Stimulated activated CD4-positive, alpha-beta T cell treated with anti-CD3 and anti-CD28 coated beads, Interleukin-4, amount 100 ng/mL, for 24 hours (primary cell): ENCODE measurements at places on chromosomes 1 and 21.
A peak's percentile ranks its signal among the peaks of the same experiment; 100 is the strongest.

DNA sequence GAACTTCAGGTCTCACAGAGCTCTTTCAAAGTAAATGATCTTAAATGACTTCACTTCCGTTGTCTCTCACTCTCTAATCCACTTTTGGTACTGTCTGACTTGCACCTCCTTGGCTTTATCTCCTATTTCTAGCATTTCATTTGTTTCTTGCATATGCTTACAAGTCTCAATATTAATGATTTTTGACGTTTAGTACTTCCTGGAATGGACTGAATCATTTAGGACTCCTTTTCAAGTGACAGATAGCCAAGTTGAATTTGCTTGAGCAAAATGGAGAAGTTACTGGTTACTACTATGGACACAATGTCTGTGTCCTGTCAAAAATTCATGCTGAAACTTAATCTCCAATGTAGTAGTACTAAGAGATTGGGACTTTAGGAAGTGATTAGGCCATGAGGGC, 7.0 kb upstream of the SGIP1 start:
- DNase-seq: no peak

DNA sequence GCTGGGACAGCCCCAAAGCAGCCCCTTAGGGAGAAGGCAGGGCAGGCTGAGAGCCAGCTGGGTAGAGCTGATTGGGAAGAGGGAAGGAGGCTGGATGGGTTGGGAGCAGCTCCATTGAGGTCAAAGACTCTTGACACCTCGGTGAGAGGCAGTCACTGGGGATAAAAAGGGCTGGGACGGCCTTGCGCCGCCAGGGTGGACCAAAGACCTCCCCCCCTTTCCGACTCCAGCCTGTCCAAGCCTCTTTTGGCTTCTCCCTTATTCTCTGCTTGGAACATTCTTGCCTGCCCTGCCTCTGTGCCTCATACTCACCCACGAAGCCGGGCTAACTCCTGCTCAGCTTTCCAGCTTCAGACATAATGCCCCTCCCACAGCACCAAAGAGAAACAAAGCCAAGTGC, 51.1 kb downstream of the LRRC38 start:
- no peak for DNase-seq

GRCh38 chr1:70916034-70916427, 131.6 kb downstream of the PTGER3 start:
- no peak for DNase-seq

- DNase-seq: no peak
Observed at GRCh38 chr1:65276197-65276939, 33.0 kb upstream of the DNAJC6 start.

GRCh38 chr1:208369658-208370057, 125.5 kb upstream of the PLXNA2 start:
- no peak for DNase-seq

DNA sequence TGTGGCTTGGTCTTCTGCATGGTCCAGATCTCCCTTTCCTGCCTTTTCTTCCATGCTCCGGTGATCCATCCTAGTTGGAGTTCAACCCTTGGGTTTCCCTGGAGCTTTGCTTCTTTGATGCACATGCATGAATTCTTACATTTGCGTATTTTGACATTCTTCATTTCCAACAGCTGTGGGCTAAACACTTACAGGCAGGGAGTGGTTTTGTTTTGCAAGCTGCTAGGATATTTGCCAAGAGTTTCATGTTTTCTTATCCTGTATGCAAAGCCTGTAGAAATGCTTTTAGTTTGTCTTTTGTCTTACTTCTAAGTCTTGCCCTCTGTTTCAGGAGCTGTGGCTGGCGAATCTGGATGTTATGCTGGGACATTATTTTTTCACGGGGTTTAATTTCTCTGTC, 90.3 kb upstream of the PAXBP1 start:
- DNase-seq: no peak

DNA sequence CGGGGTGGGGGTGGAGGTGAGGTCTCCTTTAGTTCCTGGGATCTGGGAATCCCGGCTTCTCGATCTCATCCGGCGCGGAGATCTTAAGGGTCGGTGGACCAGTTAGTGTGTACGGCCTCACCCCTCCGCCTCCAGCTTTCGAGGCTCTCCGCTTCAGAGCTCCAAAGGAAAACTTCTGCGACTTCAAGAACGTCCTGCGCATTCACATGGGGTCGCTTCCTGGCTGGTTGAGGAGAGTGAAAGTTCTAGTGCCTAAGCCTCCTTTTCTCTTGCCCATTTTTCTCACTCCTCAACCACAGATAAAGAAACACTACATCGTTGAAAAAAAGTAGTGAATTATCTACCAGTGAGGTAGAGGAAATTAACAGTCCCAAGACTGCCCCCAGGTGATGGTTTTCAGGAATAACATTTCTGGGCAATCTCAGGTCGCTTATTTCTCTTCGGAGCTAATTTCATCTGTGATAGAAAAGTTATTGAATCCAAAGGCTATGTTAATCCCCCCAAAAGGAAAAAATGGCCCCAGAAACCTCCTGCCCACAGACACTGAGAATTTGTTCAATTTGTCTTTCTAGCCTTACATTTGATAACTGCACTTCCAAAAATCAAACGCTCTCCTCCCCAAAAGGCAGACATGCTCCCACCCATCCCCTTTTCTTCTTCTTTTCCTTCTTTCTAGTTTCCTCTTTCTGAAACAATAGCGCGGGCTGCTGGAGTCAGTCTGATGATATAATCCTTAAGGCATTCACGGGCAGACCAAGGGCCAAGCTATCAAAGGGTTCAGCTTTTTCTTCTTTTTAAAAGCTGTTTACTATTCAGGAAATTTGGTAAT, 20.6 kb upstream of the TBX15 start:
- DNase-seq: no peak

DNA sequence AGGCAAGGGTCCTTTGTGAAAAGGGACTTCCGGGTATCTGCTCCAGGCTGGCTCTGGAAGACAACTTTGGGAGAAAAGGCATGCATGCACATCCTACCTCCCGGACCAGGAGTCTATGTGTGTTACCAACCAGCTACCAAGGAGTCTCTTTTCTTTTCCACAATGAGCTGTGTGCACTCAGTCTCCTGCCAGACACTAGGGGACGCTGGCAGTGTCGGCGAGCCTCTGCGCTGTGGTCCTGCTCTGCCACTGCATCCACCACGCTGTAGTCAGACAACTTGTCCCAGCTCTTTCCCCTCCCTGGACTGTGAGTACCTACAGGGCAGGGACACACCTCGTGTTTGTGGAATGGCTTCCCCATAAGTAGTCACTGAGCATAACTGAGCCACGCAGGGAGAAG, 5.1 kb upstream of the SSR2 start:
- DNase-seq: peak; percentile 18

DNA sequence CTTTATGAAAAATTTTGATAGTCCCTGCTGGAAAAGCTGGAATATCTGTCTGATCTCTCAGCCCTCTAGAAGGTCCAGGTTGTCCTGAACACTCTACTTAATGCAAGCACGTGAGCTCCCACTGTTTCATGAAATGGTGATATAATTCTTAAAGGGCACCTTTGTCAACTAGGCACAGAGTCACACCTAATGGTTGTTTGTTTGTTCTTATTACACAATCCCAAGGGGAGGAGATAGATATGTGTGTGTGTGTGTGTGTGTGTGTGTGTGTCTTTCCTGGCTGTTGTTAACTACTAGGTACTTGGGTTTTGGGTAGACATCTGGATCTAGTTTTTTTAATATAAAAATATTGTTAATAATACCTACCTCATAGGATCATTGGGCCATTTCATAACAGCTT, 63.9 kb downstream of the GRIK1 start:
- DNase-seq: no peak

DNA sequence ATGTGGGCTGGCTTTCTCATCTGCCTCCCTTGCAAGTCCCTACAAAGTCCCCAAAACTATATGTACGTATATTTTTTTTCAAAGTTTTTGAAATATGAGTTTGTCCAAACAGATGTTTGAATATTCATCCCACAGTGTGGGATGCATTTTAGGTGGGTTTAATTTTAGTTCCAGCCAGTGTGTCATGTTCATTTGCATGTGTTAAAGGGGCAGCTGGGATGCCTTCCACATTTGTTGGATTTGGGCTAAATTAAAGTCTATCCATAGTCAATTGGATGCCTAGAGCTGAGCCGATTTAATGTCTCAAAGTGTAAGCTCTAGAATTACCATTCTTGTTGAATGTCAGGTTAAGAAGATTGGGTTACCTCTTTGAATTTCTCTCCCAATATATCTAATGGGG, 139.2 kb downstream of the GALNT2 start:
- no peak for DNase-seq

- no peak for DNase-seq
Observed at GRCh38 chr1:84133479-84133878, 10.6 kb upstream of the PRKACB start.

DNA sequence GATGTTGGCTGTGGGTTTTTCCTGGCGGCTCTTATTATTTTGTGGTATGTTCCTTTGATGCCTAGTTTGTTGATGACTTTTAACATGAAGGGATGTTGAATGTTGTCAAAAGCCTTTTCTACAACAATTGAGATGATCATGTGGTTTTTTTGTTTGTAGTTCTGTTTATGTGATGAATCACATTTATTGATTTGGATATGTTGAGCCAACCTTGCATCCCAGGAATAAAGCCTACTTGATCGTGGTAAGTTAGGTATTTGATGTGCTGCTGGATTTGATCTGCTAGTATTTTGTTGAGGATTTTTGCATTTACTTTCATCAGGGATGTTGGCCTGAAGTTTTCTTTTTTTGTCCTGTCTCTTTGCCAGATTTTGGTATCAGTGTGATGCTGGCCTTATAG, 28.5 kb downstream of the CD55 start:
- no peak for DNase-seq

- DNase-seq: no peak
Observed at GRCh38 chr1:224447251-224447650, 12.7 kb upstream of the WDR26 start.

- DNase-seq: peak; percentile 71
Observed at GRCh38 chr1:26787381-26787705, 407 bp upstream of the PIGV start.

DNA sequence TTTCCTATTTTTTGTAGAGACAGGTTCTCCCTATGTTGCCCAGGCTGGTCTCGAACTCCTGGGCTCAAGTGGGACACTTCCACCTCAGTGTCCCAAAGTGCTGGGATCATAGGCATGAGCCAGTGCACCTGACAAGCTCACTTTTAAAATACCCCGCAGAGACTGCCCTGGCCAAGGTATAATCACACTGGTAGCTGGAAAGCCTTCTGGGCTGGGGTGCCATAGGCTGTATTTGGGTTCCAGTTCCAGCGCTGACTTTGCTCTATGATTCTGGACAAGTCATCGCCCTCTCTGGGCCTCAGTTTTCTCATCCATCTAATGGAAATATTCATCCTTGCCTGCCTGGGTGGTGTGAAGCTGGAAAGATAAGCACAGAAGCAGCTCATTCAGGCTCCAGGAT, 10.4 kb downstream of the LDLRAD1 start:
- DNase-seq: no peak

DNA sequence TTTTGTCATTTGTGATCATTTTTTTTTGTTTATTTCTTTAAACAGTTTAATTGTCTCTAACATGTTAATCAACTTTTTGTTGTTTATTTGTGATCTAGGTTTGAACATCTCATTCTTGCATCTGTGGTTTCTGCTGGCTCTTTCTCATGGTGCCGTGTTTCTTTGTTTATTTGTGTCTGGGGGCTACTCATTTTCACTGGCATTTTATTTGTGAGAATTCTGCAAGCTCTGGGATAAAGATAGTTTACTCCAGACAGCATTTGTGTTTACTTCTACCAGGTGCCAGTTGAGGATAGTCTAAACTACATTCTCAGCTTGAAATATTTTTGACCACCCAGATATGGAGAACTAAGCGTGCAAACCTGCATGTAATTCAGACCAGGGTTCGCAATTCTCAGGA, 508.6 kb downstream of the KIF26B start:
- DNase-seq: no peak

- no peak for DNase-seq
Observed at GRCh38 chr1:158809862-158810261, 21.3 kb upstream of the MNDA start.

GRCh38 chr1:161266202-161266601, 7.7 kb downstream of the PCP4L1 start:
- DNase-seq: no peak

DNA sequence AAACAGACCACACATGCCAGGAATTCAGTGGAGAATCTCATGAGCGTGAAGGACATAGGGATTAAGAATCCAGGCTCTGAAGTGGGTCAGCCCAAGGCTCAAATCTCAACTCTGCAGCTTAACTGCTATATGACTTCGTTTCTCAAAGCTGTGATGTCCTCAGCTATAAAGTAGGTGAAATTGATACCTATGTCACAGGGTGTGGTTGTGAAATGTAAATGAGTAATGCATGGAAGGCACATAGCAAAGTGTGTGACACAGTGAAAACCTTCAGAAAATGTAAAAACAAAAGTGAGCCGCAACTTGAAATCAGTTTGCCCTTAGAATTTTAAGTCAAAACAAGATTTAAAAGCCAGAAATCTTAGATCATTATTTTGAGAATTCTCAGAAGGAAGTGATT, 145.7 kb upstream of the PRMT6 start:
- DNase-seq: no peak

DNA sequence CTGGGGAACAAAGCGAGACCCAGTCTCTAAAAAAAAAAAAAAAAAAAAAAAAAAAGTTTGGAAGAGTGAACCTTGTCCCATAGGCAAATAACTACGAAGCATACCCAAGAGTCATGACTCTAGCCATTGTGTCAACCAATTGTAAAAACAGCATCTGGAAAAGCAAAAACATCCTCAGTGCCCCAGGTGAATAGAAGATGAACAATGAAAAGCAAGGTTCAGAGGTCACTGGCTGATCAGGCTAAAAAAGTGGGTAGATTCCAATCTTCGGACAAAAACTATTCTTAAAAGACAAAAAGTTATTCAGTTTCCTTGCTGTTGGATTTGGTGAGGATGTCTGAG, 11.1 kb upstream of the IRF2BP2 start:
- no peak for DNase-seq

- DNase-seq: no peak
Observed at GRCh38 chr1:40391688-40392145, 18.2 kb downstream of the SMAP2 start.

GRCh38 chr1:32291708-32292538, at the start of gene HDAC1:
Gene HDAC1, plus strand, starts transcription at chr1:32292083. Its CDS starts 87 bp downstream, at chr1:32292170.
- peak; percentile 97 for DNase-seq

DNA sequence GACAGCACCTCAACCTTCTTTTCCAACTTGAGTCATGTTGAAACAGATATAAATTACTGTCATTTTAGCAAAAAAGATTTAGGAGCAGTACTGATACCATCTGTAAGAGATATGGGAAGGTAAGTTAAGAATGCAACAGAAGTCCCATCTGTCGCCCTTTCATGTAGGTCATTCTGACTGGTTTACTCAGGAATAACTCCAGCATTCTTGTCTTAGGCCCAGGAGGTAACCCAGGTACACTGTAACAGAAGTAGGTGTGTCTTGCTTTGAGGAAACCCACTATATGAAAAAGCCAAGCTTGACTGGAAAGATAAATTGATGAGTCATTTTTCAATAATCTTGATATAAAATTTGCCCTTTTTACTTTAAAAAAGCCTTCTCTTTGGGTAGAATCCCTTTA, 35.4 kb downstream of the PGM1 start:
- DNase-seq: no peak
